Non-pigmented ciliary epithelial cell (primary cell): ENCODE measurements at places on chromosomes 2 and 18.

DNA sequence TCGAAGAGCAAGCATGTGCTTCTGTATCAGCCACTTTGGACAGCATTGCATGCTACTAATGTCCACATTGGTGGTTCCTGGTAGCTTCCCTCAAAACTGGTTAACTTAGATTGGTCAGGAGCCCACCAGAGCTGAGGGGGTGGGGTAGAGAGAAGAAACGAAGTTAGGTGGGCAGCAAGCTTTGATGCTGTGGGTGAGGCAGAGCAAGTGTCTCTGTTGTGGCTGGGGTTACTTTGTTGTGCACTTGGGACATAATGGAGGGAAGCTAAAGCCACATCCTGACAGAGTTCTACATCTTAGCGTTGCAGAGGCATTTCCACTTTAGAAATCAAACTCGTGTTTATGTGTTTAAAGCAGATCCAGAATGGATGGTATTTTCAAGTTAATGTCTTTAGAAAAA, 82.7 kb downstream of the FAM168B start:
- DNase-seq = no peak

DNA sequence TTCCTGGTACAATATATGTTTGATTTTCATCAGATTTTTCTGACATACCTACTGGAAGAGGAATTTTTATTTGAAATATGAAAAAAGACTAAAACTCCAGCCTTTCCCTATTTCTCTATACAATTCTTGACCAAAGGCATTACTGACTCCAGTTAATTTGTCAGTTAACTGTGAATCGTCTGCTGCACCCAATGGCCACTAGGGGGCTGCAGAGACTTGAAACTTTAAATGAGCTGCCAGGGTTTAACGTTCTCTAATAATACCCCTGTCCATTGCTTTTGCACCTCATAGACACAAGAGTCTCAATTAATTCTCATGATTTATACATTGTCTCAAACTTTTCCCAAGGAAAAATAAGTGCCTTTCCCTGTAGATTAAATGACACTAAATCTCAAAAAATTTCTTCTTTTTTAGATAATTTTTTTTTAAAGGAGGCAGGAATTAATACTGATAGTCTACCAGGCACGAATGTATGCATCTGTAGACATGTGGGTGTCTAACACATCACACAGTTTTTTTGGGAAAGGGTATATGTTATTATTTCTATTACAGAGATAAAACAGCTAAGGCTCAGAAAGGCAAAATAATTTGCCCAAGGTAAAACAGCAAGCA, 1.8 kb upstream of the ALK start:
- no peak for DNase-seq

GRCh38 chr2:119282996-119283511, 59.4 kb downstream of the STEAP3 start:
- DNase-seq = no peak

- DNase-seq = no peak
Observed at GRCh38 chr2:72438364-72438763, 290.7 kb upstream of the CYP26B1 start.

- no peak for DNase-seq
Observed at GRCh38 chr18:432791-433190, 67.7 kb downstream of the COLEC12 start.

- no peak for DNase-seq
Observed at GRCh38 chr2:206802654-206803514, 37.5 kb downstream of the FASTKD2 start.

DNA sequence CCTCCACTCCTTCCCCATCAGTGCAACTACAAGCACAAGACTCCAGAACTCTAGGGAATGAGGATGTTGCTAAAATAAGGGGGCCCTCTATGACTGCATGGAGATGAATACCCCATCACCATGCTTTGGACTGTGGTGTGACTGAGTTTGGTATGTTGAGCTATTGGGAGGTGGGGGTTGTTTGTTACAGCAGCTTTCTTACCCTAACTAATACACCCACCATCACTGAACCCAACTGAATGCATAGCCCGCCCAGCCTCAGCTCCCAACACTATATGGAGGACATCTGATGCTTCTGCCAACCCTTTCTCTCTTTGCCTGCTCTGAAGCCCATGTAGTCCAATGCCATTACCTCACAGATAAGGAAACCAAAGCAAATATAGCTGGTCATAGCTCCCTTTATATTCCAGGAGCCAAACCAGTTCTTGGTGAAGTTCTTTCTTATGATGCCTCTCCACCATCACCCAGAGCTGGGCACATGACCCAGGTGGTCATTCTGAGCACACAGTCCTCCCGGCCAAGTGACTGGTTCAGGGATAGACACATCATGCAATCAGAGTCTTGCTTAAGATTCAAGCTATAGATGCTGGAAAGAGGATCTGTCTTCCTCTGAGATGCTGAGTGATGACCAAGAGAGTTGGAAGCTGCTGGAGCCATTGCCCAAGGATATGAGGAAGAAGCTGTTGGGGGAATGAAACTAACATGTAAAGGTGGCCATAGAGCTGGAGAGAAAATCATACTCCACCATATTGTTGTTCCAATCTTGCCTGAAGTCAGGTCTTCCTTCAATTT, 155.6 kb upstream of the HAAO start:
- no peak for DNase-seq

DNA sequence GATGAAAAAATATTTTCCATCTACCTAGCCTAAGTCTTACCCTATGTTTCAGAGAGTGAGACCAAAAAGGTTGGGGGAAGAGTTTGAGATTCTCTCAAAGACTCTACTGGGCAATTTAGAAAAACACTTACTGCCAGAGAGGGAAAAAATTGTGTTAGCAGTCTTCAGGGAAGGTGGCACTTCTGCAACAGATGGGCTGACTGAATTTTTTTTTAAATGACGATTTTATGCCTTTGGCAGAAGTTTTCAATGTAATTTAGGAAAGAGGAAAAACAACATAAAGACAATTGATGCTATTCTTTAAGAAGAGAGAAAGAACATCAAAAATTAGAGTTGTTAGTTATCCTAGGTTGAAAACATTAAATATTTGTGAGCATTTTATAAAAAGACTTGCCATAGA, 1894.5 kb upstream of the PIK3C3 start:
- DNase-seq = no peak

- DNase-seq = no peak
Observed at GRCh38 chr2:108436976-108437375, 12.0 kb upstream of the GCC2 start.

- DNase-seq = no peak
Observed at GRCh38 chr2:120245520-120246332, 6.9 kb upstream of the RALB start.

DNA sequence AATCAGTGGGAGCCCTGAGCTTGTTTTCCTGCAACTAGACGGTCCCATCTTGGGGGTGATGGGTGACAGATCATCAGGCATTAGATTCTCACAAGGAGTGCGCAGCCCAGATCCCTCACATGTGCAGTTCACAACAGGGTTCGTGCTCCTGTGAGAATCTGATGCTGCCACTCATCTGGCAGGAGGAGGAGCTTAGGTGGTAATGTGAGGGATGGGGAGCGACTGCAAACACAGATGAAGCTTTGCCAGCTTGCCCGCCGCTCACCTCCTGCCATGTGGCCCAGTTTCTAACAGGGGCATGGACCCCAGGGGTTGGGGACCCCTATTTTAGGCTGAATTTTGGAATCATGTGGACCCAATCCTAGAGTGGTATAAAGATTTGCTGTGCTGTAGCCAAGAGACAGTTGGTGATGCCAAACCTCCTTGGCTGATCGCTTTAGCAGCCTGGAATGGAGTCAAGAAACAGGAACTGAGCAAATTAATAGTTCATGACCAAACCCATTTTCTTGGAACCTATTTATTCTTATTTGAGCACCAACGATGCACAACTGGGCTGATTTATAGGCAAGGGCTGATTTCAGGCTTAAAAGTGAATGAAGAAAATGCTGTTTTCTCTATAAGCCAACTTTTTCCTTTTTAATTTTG, 25.7 kb downstream of the LPIN1 start:
- DNase-seq = no peak

DNA sequence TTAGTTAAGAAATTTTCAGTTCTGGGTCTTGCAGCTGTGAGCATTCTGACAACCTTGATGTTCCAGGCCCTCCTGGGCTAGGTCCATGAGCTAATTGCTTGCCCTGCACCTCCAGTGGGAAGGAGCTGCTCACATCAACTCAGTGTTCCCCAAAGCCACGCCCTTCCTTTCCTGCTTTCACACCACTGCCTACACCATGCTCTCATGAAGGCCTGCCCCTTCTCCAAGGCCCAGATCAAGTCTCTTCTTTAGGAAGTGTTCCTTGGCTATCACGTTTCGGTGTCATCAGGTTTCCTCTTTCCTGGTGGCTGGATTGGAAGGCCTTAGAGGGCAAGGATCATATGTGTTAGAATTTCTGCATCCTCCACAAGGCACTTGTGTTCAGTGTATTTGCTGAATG, 18.8 kb downstream of the TMEM127 start:
- DNase-seq = no peak

DNA sequence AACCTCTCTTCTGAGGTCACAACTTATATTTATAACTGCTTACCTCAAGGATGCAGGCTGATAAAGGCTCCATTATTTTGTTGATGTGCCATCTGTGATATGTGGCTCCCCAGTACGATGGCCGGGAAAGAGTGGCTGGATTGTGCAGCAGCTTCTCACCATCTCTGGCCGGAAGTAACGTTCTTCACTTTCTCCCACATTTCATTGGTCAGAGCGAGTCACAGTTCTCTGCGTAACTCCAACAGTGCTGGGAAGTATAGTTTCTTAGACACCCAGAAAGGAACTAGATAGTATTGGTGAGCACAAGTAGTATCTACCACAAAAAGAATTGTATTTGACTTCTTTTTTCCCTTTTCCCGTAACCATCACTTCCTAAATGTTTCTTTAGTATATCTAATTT, 28.7 kb downstream of the ZSWIM2 start:
- no peak for DNase-seq

DNA sequence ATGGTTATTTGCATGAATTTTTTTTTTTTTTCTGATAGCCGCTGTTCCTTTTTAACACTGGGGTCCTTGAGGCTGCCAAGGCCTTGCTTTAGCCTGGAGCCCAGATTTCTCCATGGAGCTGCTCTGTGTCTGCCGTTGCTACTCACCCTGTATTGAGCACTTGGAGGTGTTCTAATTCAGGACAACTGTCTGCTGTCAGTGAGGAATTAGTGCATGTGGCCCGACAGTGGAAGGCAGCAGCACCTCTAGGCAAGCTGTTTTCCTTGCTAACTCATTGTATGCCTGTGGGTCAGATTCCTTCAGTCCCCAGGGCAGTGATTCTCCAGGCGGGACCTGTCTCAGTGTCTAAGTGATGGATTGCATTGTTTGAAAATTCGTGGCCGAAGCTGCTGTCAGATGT, 147.7 kb upstream of the DPP10 start:
- DNase-seq = no peak

- no peak for DNase-seq
Observed at GRCh38 chr18:65288908-65289307, 461.9 kb upstream of the CDH7 start.

DNA sequence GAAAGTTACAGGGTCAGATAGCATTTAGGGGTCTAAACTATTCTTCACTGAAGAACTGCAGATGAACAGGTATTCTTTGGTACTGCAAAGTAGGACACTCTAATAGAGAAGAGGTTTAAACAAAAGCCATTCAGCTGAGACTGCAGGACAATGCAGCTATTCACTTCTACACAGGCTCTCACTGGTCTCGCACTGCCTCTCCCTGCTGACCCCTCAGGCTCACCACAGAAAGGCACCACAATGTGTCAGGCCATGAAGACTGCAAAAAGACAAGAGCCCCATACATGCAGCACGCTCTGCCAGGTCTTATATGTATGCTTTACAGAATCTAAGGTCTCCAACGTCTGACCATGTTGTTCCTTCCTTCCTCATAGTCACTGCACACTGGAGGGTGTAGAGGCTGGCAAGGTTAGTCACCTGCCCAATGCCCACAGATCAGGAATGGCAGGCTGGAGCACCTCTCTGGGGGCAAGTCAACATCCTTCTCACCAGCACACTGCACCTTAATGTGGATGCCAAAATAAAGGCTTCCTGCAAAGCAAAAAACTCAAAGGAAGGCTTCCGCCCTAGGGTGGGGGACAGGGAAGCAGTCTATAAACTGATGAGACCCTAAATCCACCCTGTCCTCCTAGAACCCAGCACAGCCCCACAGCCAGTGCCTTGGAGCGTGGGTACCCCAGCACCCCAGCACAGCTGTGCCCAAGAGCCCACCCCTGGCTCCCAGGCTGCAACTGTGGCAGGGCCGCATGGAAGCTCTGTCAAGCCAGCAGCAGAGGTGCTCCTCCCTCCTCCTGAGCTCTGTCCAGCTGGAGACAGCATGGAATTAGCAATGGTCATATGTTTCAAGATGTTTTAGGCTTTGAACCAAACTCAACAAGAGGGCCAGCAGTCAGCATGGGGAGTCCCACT, 10.7 kb upstream of the RNU4ATAC start:
- DNase-seq = no peak

DNA sequence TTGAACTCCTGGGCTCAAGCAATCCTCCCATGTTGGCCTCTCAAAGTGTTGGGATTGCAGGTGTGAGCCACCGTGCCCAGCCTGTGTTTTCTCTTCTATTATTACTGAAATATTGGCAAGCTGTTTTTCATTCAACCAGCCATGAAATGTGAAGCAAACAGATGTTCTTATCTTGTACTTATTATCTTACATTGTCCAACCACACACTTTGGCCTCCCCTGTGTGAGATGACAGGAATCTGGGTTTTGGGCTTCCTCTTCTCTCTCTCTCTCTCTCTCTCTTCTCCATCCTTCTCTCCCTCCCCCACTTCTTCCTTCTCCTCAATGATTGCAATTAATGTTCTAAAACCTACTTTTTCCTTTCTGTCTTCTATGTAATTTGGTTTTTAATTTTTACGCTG, 33.1 kb downstream of the RAMP1 start:
- DNase-seq = no peak

- no peak for DNase-seq
Observed at GRCh38 chr18:76431437-76432273, 63.4 kb downstream of the ZNF516 start.

DNA sequence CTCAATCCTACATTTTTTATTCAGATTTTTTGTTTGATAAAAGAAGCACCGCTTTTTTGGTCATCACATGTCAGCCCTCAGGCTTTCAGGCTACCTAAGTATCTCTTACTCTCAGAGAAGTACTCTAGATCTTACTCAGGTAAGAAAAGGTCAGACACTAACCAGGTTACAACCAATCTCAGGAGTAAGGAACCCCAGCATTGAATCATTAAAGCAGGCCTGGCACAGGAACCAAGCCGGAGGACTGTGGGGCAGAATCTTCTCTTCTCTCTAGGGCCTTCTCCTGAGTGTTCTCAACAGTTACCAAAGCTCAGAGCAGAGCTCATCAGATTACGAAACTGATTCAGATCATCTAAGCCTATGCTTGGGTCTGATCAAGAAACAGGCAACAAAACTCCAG, 28.2 kb downstream of the RBMS1 start:
- no peak for DNase-seq

DNA sequence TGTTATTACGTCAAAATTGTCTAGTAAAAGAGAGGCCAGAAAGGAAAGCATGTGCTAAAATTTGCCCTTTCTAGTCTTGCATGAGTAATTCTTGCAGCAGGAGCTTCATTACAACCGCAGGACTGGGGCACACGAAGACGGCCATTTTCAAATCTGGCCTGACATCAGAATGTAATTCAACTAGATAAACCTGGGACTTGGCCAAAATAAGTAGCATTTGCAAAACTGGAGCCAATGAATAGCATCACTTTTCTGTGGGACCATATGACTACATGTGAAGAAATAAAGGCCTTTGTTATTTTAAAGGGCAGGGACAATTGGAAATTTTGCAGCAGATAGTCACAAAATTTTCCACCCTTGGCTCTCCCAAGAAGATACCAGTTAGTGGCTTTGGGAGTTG, 3.0 kb upstream of the FZD7 start:
- DNase-seq = no peak
